ENCODE measurements at places on chromosomes 3 and 15. TPM values are rescaled to one million over a fixed set of nuclear protein-coding genes. Genes with fewer than 3 reads are reported as not detected.

DNA sequence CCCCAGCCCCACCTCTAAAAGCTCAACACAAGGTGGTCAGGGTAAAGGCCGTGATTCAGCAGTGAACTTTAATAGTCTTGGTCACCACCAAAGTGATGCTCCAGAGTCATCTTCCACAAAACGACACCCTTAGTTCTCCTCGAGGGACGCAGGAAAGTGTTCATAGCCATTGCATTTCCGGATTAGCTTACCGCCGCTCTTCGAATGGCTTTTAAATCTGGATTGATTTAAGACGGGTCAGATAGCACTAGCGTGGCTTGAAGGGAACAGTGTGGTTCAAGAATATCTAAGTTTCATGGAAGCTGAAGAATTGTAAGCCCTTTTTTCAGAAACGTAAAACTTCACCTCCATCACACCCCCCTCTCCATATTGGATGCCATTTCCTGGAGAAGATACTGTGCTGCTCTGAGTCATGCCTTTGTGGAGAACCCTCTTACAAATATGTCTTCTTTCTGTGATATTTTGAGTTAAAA, 829 bp downstream of the RNF7 start:
- DNase-seq: peak; percentile 64

IQCF5 gene
- total RNA-seq: not detected

DNA sequence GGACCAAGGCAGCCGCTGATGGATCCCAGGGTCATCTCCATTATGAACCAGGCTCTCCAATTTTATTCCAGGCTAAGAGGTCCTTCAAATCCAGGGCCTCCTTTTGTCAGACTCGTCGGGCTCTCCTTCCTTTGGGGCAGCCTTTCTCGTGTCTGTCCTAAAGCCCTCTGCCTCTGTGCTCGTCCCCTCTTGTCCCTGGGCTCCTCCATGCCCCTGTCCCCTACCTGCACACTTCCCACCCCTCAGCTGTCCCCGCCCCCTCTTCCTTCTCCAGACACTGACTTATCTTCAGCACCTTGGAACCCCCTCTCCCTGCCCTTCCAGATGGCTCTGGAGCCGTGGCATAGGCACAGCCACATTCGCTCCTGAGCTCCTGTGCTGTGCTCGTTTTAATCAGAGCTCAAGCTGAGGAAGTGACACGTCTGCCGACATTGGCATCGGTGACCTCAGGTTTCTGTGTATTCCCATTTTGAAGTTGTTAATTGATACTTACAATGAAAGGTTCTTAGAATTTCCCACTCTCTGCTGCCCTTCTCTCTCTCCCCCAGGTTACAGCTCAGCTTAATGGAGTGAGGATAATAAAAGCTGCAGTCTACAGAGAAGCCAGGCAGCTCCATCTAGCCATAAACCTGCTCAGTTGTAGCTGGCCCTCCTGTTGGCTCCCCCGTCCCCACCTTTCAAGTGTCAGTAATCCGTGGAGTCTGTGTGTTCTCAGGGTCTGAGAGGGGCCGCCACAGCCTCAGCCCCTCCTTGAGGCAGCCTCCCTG, 51.1 kb upstream of the SEC22A start:
- no peak for DNase-seq

GRCh38 chr3:172106989-172107388, 67.6 kb downstream of the FNDC3B start:
- DNase-seq: no peak

- peak; percentile 59 for DNase-seq
Measured at GRCh38 chr3:74630602-74631001, 16.1 kb upstream of the CNTN3 start.

DNA sequence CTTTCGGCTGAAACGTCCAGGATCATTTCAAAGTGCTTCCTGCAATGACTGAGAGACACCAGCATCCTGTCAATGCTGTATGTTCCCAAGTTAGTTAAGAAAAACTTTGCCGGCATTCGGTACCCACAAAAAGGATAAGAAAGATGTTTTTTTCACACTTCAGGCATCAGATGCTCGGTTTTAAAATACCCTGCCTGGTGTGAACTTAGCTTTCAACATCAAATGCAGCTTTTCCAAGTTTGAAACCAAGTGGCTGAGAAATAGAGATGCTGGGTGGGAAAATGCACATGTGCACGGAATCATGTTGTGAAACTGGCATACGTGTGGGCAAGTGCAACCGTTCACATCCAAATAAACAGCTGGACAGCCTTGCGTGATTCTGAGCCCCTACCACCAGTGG, 254.9 kb upstream of the IGF1R start:
- no peak for DNase-seq

DNA sequence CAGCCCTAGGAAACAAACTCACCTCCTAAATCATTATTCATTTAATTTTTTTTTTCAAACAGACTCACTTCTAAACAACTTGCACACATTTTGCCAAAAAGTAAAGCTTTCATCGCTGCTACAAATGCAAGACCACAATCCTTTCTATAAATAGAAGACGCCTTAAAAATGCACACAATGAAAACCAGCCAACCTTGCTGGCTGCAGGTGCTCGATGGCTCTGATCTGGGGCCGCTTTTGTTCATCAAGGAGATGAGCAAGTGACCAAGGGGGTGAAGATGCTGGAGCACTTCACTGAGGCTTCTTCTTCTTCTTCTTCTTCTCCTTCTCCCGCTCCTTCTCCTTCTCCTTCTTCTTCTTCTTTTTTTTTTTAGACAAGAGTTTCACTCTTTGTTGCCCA, 12.7 kb upstream of the SLC6A6 start:
- no peak for DNase-seq

NT5DC2 gene
- 161 TPM for total RNA-seq

DNA sequence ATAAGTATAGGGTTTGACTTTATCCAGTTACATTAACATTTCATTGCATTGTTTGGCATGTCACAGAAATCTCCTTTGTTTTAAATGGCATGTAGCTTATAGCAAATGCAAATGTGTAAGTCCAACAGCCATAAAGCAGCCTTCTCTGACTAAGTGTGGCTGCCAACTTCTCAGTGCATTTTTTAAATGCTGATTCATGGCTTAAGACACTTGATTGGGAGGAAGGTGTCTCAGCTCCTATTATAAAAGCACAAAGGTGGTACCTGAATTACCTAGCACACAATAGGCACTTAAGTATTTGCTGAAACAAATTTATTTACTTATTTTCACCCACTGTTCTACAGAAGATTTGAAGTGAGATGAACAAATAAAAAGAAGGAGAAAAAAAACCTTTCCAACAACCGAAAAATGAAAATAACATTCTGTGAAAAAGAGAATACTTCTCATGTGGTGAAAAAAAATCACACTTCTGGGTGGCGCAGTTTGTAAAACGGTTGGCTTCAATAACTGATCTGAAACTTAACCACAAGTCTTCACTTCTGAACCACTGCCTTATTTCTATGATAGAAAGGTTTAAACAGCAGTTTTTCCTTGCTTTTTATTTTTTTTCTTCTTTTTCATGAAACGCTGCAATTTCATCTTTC, 105.5 kb upstream of the ICE2 start:
- no peak for DNase-seq
